Mucosa of descending colon (tissue), 3 donors: ENCODE measurements at places on chromosomes 5 and 9.

GRCh38 chr5:67202828-67203227 lies 6.2 kb upstream of the CD180 start:
- DNase-seq, result no peak

GRCh38 chr9:133731876-133732638 lies 6.1 kb downstream of the SARDH start:
- no peak for DNase-seq

- no peak for DNase-seq
These were observed 297.4 kb downstream of the CETN3 start for GRCh38 chr5:90112033-90112692.

- DNase-seq, result peak; percentile 59
These were observed 639 bp downstream of the PCDH1 start for GRCh38 chr5:141877356-141878185.

DNA sequence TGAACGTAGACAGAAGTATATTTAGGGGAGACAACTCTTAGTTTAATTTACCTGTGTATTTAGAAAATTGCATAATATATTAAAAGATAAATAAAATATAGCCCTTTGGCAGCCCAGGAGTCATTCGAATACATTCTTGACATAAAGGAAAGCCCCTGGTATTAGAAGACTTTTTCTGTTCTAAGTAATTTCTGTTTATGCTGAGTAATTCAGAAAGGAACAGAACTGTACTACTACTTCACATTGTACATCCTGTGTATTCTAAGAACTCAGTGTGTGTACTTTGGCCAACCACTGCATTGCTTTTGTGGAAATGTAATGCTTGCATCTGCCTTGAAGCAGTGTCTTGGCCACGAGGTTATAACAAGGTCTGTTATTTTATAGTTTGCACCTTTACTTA lies 136.4 kb downstream of the KDM4C start:
- DNase-seq, result no peak

DNA sequence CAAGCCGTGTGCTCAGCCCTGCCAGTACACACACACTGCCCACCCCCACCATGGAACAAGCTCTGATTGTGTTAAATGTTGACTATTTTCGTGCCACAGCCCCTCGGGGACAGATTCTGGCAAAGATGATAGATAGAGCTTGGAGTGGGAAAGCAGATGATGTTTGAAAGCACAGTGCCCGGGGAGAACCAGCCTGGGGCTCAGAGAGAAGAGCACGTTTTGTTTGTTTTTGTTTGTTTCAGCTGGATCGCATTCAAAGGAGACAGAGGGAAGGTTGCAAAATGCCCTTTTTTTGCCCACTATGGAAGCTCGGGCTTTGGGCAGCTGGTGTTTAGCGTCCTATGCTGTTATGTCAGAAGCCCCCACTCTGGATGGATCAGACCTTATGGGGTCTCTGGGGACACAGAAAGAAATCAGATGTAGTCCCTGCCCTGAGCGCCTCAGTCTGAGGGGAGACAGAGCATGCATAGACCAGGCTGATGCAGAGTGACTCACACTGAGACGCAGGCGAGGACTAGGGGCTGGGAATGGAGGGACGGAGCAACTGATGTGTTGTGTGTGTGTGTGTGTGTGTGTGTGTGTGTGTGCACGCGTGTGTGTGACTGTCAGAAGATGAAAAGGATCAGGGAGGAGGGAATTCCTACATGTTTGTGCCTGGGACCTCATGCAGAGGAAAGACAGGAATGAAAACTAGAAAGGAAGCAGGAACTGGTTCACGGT lies 229.7 kb downstream of the MELK start:
- DNase-seq, result no peak

GRCh38 chr5:44536650-44537260 lies 147.5 kb upstream of the FGF10 start:
- DNase-seq, result no peak

DNA sequence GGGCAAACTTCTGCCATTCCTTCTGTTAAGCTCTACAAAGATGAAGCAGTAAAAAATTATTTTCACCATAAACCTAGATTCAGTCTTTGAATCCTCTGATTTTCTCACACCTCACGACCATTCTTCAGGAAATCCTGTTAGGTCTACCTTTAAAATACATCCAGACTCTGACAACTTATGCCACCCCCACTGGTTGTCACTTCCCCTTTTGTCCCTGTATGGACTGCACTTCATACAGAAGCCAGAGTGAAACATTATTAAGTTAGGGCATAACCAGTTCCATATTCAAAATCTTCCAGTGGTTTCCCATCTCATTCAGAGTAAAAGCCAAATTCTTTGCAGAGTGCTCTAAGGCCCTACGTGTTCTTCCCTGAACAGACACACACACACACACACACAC lies 499.8 kb downstream of the RASEF start:
- no peak for DNase-seq

- no peak for DNase-seq
These were observed 155.5 kb downstream of the PALM2AKAP2 start for GRCh38 chr9:109935406-109936087.

DNA sequence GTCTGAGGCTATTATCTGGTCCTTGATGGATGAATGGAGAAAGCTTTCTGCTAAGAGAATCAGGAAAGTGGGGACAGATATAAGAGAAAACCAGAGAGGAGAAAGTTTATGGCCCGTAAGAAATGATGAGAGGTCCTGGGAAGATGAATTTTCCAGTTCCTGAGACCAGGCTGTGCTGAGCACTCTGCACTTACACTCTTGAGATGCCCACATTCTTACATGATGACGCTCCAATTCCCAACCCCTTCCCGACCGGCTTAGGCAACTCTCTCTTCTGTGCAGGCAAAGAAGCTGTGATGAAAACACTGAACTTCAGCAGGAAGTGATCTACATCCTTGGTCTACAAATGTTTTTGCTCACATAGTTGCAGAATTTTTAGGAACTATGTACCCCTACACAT lies 417.0 kb downstream of the ARHGEF28 start:
- no peak for DNase-seq

- no peak for DNase-seq
These were observed 90.3 kb upstream of the ARAP3 start for GRCh38 chr5:141772281-141772680.

- DNase-seq, result peak; percentile 44
These were observed 84.7 kb upstream of the TNFSF8 start for GRCh38 chr9:115015018-115015635.

DNA sequence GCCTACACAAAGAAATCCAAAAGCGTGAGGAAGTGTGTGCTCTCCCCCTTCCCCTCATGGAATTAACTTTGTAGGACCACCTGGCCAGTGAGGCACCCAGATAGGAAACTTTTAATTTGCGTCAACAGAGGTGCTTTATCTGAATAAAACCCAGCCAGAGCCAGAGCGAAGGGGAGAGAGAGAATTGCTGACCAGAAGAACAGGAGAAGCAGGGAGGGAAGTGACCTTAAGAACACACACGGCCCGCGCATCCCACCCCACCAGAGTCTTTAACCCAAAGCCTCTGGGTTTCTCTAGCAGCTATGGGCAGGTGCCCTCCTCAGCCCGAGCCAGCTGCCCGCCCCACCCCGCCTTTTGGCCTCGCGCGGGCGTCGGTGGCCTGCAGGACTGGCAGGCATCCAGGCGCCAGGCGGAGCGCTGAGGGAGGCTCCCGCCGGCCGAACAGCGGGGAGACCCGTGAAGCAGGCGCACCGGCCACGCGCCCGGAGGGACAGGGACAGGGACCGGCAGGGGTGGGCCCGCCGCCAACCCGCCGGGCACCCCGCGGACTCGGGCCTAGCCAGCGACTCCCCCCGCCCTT lies 580 bp downstream of the ERAP1 start:
- DNase-seq, result peak; percentile 93

DNA sequence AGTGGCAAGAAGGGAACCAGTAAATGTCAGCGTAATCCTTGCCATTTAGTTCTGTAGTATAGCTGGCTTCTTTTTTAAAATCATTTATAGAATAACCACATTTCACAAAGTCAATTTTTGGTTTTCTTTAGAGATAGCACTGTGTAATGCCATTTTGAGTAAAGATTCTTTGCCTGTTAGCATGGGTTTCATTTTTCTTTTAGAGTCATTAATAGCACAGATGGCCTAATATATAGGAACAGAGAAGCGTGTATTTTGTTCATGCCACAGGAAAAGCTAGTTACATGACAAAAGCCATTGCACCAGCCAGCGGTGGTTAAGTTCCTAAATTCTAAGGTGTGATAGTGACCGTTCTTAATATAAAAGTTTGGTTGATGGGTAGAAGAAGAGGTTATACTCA lies 1363.9 kb downstream of the MAT2B start:
- DNase-seq, result no peak

DNA sequence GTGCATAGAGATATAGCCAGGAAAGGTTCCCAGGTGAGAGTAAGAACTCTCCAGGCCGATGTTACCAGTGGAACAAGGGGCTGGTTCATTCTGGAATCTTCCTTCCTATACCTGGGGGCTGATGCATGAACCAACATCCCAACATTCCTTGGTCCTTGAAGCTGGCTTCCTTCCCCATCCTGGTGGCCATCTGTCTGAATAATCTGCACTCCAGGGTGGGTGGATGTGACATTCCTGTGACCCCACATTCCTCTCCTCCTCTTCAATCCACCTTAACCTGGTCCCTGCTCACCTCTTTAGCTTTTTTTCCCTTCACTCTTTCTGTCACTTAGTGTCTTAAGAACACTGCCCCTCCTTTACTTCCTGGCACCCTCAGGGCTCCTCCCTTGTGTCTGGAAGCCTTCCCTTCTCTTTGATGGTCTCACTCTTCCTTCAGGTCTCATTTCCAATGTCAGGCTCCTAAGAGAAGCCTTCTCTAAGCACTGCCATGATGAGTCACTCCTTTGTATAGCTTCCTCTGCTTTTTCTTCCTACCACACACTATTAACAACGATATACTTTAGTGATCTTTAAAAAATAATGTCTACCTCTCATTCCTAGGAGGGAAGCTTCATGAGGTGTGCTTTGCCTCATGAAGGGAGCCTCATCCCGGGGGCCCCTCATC lies 80.3 kb downstream of the BOD1 start:
- no peak for DNase-seq

GRCh38 chr5:98827161-98827560 lies 53.7 kb downstream of the RGMB start:
- no peak for DNase-seq
